ENCODE measurements at places on chromosomes 7 and 10. TPM values are rescaled to one million over a fixed set of nuclear protein-coding genes. Genes with fewer than 3 reads are reported as not detected.

- DNase-seq, result no peak
Observed at GRCh38 chr10:22476601-22477321, 131.5 kb downstream of the SPAG6 start.

The ELAPOR2 gene
- total RNA-seq, result 8.6 TPM

DNA sequence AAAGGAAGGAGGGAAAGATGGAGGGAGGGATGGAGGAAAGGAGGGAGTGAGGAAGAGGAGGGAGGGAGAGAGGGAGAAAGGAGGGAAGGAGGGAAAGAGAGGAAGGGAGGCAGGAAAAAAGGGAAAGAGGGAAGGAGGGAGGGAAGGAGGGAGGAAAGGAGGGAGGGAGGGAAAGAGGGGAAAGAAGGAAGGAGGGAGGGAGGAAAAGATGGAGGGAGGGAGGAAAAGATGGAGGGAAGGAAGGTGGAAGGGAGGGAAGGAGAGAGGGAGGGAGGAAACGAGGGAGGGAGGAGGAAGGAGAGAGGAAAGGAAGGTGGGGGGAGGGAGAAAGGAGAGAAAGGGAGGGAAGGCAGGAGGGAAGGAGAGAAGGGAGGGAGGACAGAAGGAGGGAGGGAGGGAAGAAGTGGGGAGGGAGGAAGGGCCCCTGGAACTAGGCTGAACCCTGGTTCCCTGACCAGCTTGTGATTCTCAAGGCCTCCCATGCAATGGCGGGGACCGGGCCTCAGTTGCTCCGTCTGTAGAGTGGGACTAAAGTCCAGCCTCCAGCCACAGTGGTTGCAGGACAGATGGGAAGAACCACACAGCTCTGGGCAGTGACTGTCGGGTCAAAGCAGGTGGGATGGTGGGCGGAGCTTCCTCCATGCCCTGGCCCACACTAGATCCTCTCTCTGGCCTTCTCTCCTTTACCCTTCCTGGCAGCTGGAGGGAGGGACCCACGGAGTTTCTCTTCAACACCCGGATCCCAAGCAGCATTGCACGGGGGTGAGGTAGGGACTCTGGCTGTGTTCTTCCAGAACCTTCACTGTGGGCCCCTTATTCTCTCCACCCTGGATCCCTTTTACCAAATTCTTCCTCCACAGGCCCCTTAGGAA is 4.3 kb upstream of the TTYH3 start:
- DNase-seq, result no peak

DNA sequence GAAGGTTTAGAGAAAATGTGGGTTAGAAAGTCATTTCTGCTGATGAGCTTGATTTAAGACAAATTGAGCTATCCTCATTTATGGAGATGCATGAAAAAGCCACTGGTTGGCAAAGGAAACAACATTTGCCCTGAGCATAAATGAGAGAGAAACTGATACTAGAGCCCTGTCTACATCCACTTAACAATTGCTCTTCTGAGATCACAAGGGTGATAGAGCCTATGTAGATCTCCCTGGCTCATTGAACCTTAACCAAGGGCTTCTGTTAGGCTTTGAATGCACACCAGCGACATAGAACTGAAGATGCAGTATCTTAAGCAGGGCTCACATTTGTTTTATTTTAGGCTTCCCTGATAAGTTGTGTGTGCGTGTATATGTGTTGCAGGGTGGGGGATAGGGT is 35.0 kb downstream of the GPR141 start:
- no peak for DNase-seq

The LEP gene
- total RNA-seq, result not detected

DNA sequence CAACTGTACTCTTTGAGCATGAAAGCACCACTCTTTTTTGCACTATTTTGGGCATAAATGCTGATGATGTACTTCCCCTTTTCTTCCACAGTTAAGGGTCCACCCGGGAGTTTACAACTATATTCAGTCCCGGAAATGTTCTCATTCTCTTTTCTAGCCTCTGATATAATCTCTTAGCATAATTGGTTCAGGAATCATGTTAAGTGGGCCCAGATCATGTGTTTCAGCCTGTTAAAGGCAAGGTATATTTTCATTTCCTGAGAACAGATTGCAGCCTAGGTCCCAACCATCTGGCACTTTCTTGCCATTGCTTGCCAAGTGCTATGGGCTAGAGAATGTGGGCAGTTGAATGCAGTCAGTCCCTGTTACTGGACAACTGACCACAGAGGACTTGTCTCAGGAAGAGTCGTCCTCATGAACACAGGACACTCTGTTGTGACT is 111.4 kb upstream of the GLCCI1 start:
- DNase-seq, result peak; percentile 79

- DNase-seq, result no peak
Observed at GRCh38 chr10:80770239-80770638, 232.5 kb downstream of the SH2D4B start.

DNA sequence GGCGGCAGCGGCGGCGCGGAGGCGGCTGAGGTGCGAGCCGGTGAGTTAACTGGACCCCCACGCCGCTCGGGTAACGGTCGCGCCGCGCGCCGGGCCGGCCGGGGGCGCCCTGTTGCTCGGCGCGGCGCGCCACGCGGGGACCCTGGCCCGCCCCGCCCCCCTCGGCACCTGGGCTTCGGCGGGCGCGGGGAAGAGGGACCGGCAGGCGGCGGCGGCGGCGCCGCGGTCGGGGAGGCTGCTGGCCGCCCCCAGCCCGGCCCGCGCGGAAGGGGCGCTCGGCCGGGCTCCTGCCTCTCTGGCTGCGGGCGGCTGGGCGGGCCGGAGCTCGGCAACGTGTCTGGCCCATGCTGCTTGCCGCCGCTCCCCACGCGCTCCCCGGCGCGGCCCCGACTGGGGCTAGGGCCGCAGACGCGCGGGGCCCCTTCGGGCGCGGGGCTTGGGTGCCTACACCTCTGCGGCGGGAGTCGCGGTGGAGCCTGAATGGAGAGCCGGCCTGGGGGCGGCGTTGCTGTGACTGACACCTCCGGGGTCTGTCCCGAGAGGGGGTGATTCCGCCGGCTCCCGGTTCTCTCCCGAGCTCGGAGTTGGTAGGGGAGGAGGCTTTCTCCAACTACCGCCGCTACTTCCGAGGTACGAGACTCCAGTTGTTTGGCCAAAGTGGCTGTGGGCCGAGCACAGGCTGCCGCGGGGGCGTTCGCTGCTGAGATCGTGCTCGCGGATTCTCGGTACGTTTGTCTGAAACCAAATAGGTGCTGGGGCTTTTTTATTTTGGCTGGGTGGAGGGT is 494 bp downstream of the PALS2 start:
- DNase-seq, result peak; percentile 70

DNA sequence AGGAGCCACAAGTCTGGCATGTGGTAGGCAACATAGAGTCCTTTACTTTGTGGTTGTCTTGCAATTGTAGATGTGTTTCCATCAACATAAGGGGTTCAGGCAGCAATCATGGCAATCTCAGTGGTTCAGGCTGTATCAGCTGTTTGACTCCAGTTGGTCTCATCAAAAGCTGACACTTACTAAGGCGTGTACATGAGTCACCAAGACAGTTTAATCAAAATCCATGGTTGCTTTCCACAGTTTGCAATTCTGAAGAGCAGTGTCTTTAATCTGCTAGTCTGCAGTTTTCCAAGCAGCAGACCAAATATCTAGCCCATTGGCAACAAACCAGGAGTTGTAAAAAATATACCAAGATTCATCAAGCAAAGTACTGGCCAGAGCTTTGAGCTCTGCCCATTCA is 210.2 kb downstream of the MDFIC start:
- DNase-seq, result no peak

The H2BK1 gene
- not detected for total RNA-seq

All from OCI-LY7 (cell line).